Hepatocyte (in vitro differentiated cells): ENCODE measurements at places on chromosomes 7 and 10. TPM values are rescaled to one million over a fixed set of nuclear protein-coding genes. Genes with fewer than 3 reads are reported as not detected.
A peak's percentile ranks its signal among the peaks of the same experiment; 100 is the strongest.

GRCh38 chr10:36728626-36729025, 396.8 kb upstream of the ANKRD30A start:
- DNase-seq: no peak

DNA sequence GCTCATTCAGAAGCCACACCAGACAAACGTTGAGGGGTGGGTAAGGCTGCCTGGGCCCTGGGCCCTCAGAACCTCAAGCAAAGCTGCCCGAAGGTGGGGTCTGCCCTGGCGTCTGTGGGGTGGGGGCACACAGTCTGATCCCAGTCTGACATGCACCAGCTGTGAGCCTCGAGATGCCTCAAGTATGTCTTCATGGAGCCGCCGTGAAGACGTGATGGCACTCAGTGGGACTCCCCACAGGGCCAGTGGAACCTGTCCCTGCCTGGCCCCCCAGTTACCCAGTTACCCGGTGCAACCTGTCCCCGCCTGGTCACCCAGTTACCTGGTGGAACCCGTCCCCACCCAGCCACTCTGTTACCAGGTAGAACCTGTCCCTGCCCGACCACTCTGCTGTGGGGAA, 351.2 kb downstream of the PTPRN2 start:
- DNase-seq: no peak

- no peak for DNase-seq
These were observed 447.2 kb upstream of the FOXK1 start for GRCh38 chr7:4234886-4235285.

DNA sequence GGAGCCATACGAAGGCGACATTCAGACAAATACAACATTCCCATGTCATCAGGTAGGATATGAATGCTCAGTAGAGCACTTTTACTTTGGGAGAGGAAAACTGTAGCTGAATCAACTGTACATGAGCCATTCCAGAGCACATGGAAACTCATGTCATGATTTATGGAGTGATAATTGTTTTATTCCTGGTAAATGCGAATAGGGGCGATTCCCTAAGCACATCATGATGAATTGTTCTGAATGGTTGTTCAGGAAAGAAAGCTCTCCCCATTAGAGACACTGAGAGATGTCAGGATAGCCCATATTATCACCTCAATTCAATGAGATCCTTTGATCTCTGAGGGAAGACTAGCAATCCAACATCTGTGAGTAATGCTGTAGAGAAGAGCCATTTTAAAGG, 243.6 kb downstream of the FOXP2 start:
- DNase-seq: no peak

GRCh38 chr10:21746118-21746517, 212.1 kb downstream of the MLLT10 start:
- no peak for DNase-seq

GRCh38 chr10:71076473-71077142, 135.8 kb upstream of the UNC5B start:
- DNase-seq: no peak

GRCh38 chr7:1649751-1650326, 20.2 kb upstream of the ELFN1 start:
- no peak for DNase-seq

- peak; percentile 83 for DNase-seq
These were observed at the start of gene DENND11 for GRCh38 chr7:141702047-141702567. Gene DENND11, minus strand, starts transcription at chr7:141702166. Its CDS starts 13 bp downstream, at chr7:141702153.

DNA sequence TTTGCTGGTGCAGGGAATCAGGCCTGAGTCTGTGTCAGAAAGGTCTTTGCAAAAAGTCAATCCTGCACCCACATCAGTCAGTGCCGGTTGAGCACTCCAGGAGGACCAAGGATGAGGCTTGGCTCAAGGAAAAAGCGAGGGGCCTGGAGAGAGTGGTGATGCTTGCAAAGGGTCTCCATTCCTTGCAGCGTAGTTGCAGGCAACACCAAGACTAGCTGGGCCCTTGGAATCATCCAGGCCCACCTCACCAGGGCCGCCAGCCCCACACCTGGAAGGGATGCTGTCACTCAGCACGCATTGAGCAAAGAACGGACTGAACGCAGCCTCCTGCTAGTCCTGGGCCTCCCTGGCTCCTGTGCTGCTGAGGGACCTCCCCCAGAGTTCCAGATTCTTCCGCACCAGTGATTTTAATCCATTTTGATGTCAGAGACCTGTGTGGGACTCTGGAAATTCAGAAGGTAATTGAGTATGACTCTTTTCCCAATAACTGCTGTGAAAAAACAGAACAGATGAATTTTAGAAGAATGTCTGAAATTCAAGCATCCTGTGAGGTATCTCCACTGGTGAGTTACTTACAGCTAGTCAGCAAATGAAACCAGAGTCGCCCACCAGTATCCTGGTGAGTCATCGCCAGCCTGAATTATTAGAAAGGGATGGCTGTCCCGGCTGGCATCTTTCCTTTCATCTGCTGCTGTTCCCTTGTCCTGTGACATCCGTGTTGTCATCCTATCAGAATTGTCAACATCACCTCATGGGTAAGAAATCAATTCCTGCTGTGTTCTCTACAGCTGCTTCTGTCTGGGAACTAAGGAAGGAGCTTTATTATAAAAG, 150.8 kb upstream of the NPS start:
- no peak for DNase-seq

GRCh38 chr7:51430480-51431086, 114.0 kb upstream of the COBL start:
- DNase-seq: peak; percentile 78

DNA sequence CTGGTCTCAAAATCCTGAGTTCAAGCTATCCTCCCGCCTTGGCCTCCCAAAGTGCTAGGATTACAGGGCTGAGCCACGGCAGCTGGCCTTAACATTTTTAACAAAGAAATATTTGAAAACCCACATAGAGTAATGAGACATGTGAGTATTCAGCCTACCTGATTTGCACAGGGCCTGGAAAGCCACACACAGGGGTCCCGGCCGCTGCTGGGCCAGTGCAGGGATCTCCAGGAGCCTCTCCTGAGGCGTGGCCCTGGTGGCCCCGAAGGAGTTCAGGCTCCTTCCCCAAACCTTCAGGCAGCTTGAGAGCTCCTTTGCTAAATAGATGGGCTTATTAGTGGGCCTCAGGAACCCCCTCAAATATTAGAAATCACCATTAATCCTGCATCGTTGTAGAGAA, 18.7 kb downstream of the CNPY1 start:
- DNase-seq: no peak

DNA sequence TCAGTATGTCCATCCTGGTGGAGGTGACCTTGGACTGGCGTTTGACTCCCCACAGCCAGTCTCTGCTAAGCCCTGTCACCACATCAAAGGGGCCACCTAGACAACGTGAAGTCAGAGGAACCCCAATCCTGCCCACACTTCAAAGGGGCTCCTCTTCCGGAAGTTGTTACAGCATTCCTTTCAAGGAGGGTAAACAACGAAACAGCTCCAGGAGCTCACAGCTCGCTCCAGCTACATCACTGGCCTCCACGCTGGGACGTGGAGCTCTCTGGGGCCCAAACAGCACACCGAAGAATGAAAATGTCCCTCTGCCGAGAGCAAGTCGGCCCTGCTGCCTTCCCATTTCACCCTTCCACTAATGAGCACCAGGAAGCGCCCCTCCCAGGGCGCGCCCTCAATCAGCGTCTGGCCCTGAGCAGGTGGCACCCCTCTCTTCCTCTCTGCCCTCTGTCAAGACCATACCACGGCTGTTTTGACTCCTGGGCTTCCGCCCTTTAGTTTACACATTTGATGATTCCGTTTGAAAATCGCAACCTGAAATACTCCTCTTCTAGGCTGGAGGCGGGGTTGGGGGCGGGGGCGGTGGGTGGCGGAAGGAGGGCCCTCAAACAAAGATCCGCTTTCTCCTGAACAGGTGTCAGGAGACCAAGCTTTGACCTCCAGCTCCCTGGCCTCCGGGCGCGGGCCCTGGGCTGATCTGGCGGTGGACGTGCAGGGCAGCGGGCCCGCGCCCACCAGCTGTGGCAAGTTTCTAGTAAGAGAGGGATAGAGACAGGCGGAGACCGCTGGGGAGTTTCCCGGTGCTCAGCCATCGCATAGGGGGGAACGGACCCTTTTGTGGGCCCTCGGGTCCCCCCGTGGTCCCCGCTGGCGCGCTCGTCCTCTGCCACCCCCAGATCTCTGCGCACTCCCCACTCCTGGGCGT, 53.1 kb upstream of the KDM7A start:
- DNase-seq: no peak

GRCh38 chr7:42143711-42144600, 93.1 kb downstream of the GLI3 start:
- no peak for DNase-seq

- no peak for DNase-seq
These were observed 1187.2 kb downstream of the XPNPEP1 start for GRCh38 chr10:108736111-108736510.

GRCh38 chr10:24008164-24009091, 200.5 kb upstream of the KIAA1217 start:
- peak; percentile 67 for DNase-seq

GRCh38 chr10:115947104-115947503, 325.9 kb downstream of the GFRA1 start:
- no peak for DNase-seq

DNA sequence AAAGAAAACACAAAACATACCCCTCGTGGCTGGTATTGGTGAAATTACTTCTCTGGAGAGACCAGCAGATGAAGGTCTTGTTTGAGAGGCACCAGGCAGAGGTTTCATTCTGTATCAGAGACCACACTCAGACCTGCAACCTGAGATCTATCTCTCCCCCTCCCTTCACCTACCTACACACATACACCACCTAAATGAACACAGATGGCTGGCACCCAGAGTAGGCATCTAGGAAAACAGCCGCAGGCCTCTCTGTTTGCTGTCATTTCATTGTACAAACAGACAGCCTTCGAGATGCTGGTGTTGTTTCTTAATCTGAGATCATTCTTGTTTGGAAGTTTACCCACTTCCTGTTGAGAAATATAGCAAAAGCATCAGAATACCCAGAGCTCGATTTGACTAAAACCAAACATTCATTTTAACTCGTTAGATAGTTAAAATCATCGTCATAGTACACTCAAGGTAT, 173.9 kb upstream of the SLC25A13 start:
- no peak for DNase-seq

- no peak for DNase-seq
These were observed 402.0 kb upstream of the ZWINT start for GRCh38 chr10:56763090-56763489.

GRCh38 chr10:117929327-117930067, 117.2 kb downstream of the RAB11FIP2 start:
- DNase-seq: no peak

DNA sequence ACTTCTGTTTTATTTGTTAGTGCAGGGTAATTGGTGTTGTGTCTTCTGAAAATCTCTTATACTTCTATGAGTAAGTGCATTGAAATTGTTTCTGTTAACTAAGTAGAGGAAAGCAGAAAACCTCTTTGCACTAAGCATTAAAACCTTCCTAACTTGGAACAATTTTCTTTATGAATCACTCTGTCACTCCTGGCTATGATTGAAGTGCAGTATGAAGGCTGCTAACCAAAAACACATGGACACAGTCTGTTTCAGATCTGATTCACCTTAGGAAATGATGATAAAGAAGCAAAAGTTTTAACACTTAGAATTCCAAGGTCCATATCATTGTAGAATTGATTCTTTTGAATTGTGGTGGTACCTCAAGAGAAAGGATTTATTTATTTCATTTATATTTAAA, 41.9 kb downstream of the MET start:
- DNase-seq: no peak

Gene PHYH
- total RNA-seq: 50.1 and 62.3 TPM in 2 replicates

Gene PAX4
- total RNA-seq: 0.24 and 0.30 TPM in 2 replicates

Gene ALOX5
- 3.5 and 5.0 TPM in 2 replicates for total RNA-seq

Gene SPOCK2
- total RNA-seq: 3.0 and 3.2 TPM in 2 replicates

Gene NME8
- total RNA-seq: not detected in 2 replicates

Gene RHOBTB1
- total RNA-seq: 34.1 and 40.8 TPM in 2 replicates

Gene SPAM1
- 0.28 TPM in 1 of 2 replicates, not detected in the other for total RNA-seq

Gene ARID5B
- total RNA-seq: 55.0 and 56.8 TPM in 2 replicates

Gene ARHGAP22
- total RNA-seq: 0.52 and 1.8 TPM in 2 replicates

Gene NPM3
- total RNA-seq: 69.4 and 71.6 TPM in 2 replicates

Gene CALHM1
- not detected in 2 replicates for total RNA-seq

Gene INA
- total RNA-seq: 0.16 and 0.93 TPM in 2 replicates

Gene SLC18A3
- total RNA-seq: 1.1 and 1.4 TPM in 2 replicates

Gene IL6
- 1.6 and 4.3 TPM in 2 replicates for total RNA-seq

Gene TMEM184A
- 14.5 and 23.4 TPM in 2 replicates for total RNA-seq

Gene ADARB2
- total RNA-seq: 0.13 and 1.4 TPM in 2 replicates
